Muscle of leg (tissue), 16 donors: ENCODE measurements at places on chromosomes 3 and 15. TPM values are rescaled to one million over a fixed set of nuclear protein-coding genes. Genes with fewer than 3 reads are reported as not detected.
A peak's percentile ranks its signal among the peaks of the same experiment; 100 is the strongest.

GRCh38 chr15:68230157-68231100 is 901 bp upstream of the CLN6 start:
- DNase-seq: no peak

GRCh38 chr3:11481556-11481955 is 162.2 kb downstream of the VGLL4 start:
- peak; percentile 75 for DNase-seq

GRCh38 chr3:134037168-134037567 is 7.4 kb upstream of the SLCO2A1 start:
- DNase-seq: no peak

The DNASE1L3 gene
- total RNA-seq: 0.89 TPM

The C3orf85 gene
- not detected for total RNA-seq
